ENCODE measurements at places on chromosomes 13 and 19.

GRCh38 chr19:32813862-32814425 is 55.6 kb downstream of the SLC7A9 start:
- DNase-seq, result no peak

DNA sequence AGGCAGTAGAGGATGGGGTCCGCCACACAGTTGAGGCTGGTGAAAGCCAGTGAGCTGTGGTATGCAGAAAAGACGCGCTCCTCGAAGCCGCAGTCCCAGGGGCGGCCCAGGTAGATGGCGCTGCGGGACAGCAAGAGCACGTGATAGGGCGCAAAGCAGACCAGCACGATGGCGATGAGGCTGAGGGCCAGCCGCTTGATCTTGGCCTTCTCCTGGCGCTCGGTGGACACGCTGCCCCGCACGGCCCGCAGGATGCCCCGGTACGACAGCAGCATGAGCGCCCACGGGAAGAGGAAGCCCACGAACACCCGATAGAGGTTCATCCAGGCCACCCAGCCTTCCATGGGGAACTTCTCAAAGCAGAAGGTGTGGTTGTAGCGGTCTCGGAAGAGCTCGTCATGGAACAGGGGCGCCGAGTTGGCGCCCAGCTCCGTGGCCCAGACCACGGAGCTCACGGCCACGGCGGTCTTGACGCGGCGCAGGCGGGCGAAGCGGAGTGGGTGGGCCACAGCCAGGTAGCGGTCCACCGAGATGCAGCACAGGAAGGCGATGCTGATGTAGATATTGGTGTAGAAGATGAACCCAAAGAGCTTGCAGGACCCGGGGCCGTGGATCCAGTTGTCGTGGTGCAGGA is 6.5 kb upstream of the OPA3 start:
- DNase-seq, result peak; percentile 38

- no peak for DNase-seq
Observed at GRCh38 chr19:11191273-11191755, 6.0 kb downstream of the KANK2 start.

DNA sequence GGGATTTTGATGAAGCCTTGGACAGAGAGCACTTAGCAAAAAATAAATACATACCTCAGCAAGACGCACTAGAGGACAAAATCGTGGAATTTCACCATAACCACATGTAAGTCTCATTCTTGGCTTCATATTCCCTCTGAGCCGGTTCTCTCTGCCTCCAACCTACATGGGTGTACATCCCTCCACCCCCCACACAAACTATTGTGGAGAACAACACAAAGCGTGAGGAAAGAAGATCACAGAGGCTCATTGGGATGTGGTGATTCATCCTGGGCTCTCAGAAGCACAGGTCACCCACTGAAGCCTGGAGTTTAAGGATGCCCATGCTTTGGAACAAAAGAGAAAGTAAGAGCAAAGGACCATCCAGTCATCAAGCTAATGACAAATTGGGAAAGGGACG is 192.2 kb downstream of the STK24 start:
- DNase-seq, result no peak

GRCh38 chr13:100789025-100789424 is 114.4 kb upstream of the TMTC4 start:
- no peak for DNase-seq

GRCh38 chr19:11506101-11506555 is 489 bp upstream of the ZNF653 start:
- peak; percentile 23 for DNase-seq

DNA sequence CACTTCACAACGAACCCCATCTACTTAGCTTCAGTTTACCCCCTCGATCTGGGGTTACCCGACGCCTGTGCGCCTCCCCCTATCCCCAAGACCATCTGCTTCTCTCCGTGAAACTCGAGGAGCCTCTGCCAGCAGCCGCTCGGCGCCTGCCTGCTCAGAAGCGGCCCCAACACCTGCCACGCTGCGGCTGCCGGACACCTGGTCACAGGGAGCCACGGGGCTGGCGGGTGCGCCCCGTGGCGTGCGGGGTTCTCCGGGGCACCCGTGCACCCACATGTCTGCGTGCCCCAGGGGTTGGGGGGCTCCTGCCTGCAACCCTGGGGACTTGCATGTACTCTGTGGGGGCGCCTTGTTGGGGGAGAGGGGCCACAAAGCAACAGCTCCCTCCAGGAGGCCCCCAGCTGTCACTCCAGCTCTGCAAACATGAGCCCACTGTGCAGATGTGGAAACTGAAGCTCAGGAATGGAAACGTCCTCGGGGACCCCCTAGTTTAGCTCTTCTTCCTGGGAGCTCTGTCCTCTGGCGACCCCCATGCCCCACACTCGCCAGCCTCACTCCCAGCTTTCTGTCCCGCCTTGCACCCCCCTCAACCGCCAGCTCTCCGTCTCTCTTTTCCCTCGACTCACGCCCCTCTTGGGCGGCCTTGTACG is 7.0 kb upstream of the SEMA6B start:
- no peak for DNase-seq

- DNase-seq, result no peak
Observed at GRCh38 chr13:26742691-26743358, 17.8 kb downstream of the GPR12 start.

DNA sequence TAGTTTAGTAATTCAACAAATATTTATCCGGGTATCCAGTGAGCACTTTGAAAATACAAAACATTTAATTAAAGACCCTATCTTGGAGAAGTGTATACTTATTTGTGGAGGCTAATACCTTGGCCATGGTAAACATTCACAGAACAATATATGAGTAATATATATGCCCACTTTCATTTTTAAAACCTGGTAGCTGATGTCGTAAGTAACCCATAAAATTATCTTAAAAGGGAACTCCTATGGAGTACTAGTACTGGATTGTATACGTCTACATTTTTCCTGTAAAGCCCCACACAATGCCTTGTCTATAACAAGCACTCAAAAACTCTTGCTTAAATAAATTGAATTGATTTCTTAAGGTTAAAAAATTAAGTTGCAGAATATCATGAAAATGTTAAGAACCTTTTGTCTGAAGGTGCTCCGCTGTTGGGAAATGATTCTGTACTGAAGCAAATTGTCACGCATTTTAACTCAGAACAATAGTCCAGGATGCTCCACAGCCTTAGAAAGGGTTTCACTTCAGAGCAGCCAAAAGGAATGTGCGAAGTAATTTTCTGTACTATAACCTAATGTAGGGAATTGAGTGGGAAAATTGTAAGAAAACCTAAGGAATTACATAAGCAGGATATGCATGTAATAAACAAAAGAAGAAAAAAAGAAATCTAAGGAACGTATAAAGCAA is 58.9 kb upstream of the C1QTNF9 start:
- DNase-seq, result no peak

DNA sequence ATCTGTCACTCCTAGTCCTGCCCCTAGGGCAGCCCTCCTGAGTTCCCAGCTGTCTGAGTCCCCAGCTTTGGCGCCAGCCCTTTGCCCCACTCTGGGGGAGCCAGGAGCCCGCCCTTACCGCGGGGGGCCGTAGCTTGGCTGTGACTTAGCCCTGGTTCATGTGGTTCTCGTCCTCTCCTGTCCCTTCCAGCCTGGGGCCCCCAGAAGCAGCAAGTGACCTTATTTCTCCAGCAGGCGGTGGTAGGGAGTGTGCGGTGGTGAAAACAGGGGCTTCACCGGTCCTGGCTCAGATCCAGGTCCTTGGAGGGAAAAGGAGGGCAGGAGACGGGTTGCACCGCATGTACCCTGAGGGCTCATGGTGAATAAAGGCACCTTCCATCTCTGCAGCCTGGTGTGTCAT is 7.9 kb downstream of the GIPC3 start:
- no peak for DNase-seq
